ENCODE measurements at places on chromosomes 11 and 22.

DNA sequence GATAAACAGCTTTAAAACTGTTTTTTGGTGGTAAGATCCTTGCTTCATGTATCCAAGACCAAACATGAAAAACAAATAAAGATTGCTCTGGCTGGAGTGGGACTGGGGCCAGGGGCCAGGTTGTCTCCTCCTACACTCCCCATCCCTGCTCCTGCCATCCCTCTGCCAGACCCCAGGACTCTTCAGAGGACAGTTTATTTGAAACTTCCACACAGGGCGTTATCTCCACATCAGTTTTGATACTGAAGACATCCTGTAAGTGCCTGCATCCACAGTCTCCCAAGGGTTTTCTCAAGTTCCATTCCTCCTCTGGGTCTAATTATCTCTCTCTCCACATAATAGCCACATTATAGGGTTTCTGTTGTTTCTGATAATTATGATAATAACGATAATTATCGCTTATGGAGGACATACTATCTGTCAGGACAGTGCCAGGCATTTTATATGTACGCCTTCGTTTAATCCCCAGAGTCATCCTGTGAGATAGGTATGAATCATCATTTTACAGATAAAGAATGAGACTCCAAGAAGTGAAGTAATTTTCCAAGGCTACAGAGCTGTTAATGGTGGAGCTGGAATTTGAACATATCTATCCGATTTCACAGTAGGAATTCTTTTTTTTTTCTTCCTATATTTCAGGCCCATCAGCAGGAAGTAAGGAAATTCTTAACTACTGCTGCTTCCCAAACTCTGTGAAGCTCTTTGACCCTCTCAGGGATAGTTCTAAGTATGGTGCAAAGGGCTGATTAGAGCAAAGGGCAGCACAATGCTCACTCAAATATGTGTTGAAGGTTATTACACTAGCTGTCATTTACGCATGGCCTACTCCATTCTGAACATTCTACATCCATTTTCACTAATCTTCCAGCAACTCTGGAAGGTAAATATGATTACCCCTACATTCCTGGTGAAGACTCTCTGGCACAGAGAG is 488.0 kb upstream of the CCDC90B start:
- no peak for DNase-seq

GRCh38 chr11:115924744-115925567 is 420.7 kb upstream of the CADM1 start:
- no peak for DNase-seq

GRCh38 chr11:74460065-74460464 is 7.3 kb downstream of the KCNE3 start:
- DNase-seq, result no peak

DNA sequence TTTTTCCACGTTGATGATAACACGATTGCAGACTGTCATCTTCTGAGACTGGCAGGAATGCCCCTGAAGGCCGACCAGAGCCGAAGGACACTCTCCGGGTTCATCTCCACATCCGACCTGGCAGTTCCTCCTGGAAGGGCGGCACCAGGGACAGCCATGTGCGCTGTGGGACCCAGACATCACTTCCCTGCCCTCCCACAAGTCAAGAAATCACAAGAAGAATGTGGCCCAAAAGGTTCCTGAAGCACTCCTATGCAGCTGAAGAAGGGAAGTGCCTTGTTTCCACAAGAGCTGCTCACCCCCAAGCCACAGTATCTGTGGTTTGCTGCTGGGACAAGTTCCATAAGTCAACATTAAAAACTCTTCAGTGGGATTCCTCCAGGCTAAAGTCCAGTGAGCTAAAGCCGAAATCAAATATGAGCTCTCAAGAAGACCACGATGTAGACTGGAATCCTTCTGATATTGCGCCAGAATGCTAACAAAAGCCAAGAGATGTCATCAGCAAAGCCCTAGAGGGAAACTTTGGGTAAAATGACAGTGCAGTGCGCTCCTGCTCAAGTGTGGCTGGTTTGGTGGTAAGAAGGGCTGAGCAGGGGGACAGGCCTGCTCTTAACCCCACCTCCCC is 21.2 kb downstream of the PACSIN2 start:
- no peak for DNase-seq

DNA sequence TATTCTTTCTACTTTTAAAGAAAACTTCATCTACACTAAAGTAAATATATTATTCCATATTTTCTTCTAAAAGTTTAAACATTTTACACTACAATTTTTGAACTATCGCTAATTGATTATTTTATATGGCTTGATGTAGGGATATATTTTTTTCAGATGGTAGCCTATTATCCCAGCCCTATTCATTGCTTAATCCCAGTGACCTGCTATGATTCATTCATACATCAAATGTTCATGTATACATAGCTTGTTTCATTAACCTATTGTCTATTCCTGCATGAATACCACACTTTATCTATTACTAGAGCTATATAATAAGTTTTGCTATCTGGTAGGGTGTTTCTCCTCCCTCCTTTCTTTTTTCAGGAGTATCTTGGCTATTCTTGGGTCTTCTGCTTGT is 5.0 kb upstream of the ROBO4 start:
- DNase-seq, result no peak

GRCh38 chr11:62805961-62806441 is 761 bp upstream of the NXF1 start:
- DNase-seq, result no peak

DNA sequence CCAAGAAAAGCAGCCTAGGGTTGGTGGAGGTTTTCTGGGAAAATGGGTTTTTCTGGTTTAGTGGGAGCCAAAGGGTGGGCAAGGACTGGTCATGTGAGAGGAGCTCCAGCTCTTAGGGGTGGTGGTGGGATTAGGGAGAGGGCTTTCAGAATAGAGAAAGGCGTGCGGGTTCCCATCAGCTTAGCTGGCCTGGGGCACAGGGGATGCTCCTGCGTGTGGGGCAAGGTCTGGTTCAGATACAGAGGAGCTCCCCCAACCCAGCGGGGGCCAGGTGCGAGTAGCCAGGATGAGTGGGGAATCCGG is 644 bp downstream of the TMEM134 start:
- DNase-seq, result no peak

DNA sequence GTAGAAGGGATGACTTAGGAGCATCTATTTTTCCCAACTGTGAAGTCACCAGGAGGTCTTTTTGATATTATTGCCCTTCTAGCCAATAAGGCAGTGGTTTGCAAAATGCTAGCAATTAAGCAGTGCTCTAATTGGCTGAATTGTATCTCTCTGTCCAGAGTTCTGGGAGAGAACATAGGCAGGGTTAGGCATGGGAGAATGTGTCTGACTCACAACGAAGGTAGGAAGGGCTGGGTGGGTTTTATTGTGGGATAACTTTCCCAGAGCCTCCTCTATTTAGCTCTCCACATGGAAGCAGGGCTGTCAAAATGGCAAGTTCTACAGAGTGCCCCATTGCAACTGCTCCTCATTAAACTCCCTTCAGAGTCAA is 415.9 kb upstream of the CADM1 start:
- no peak for DNase-seq

DNA sequence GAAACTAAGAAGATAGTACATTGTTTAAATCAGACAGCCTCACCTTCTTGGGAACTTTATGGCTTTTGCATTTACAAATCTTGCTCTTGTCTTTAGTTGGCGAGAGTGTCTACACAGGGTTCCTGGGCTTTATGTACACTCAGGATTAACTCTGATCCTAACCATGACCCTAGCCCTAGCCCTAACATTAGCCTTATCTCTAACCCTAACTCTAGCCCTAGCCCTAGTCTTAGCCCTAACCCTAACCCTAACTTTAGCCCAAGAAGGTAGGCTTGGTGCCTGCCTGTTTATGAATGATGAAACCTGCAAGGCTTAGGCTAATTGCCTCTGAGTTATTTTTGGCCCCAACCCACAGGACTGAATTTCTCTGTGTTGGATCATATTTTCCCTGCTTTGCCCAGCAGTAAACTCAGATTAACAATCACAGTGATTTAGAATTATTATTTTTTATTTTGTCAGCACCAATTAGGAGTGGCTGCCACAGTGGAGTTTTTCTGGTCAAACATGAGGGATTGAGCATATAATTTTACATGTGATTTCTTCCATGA is 44.1 kb upstream of the OR9Q1 start:
- DNase-seq, result no peak

DNA sequence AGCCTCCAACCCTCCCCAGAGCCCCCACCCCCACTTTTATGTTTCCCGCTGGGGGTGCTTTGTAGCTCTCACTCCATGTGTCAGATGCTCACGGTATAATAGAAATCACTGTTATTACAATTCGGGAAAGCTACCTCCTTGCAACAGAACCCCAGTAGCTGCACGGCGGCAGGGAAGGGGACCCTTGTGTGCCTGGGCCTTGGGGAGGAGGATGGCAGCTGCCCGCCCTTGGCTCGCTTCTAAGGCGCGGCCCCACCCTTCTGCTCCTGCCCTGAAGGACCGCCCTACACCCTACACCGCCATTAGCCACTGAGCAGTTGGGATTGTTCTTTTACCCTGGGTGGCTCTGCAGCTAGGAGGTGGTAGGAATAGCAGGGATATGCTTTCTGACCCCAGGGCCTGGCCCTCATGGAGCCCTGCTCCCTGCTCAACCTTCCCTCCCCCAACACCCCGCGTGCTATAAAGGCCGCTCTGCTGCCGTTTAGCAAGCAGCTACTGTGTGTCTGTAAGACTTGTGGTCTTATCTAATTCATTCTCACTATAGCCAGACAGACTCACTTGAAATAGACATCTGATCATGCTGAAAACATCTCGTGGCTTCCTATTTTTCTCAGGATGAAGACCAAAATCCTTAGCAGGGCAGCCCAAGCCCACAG is 219.7 kb downstream of the CEP164 start:
- no peak for DNase-seq

DNA sequence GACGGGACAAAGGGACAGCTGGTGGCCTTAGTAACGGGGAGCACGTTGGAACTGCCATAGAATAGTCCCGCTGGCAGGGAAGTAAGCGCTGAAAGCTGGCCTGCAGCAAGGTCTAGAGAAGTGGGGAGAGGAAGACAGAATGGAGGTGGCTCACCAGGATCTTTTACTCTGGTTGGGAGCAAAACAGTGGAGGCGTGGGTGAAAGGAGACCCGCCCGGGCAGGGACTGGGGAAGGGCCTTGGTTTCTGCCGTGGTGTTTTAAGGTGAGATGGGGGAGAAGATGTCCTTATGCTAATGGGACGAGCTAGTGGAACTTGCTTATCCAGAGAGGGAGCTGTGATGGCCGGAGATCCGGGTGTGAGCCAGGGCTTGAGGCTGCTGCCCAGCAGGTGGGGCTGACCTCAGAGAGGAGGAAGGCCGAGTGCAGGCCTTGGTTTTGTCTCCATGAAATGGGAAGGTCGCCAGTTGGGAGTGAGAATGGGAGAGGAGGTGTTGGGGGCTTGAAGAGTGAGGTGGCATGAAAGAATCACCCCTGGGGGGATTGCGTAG is 56.4 kb upstream of the CTTN start:
- no peak for DNase-seq

DNA sequence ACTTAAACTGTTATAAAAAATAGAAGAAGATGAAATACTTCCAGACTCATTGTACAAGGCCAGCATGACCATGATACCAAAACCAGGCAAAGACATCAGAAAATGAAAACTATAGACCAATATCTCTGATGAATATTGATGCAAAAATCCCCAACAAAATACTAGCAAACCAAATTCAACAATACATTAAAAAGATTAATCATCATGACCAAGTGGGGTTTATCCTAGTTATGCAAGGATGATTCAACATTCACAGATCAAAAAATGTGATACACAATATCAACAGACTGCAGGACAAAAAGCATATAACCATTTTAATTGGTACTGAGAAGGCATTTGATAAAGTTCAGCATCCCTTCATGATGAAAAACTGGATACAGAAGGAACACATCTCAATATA is 824.5 kb upstream of the RAG2 start:
- DNase-seq, result no peak

GRCh38 chr22:21098099-21098671 is 52.4 kb downstream of the LRRC74B start:
- no peak for DNase-seq

DNA sequence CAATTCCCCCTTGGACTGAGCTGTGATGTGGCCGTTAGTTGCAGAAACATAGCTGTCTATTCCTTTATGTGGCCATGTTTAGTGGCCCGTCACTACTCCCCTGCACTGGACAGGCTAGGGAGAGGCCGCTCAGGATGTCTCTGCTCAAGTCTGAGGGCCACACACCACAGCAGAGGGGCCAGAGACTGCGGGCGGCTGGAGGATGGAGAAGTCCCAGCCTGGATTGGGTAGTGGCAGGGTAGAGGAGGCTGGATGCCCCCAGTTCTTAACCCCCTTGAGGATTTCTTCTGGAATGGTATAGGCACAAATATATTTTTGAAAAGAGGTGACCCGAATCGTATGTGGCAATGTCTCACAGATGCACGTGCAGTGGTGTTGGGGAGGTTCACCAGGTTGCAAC is 116.4 kb upstream of the B3GAT1 start:
- DNase-seq, result no peak

- no peak for DNase-seq
Observed at GRCh38 chr11:131458421-131458820, 88.0 kb downstream of the NTM start.

DNA sequence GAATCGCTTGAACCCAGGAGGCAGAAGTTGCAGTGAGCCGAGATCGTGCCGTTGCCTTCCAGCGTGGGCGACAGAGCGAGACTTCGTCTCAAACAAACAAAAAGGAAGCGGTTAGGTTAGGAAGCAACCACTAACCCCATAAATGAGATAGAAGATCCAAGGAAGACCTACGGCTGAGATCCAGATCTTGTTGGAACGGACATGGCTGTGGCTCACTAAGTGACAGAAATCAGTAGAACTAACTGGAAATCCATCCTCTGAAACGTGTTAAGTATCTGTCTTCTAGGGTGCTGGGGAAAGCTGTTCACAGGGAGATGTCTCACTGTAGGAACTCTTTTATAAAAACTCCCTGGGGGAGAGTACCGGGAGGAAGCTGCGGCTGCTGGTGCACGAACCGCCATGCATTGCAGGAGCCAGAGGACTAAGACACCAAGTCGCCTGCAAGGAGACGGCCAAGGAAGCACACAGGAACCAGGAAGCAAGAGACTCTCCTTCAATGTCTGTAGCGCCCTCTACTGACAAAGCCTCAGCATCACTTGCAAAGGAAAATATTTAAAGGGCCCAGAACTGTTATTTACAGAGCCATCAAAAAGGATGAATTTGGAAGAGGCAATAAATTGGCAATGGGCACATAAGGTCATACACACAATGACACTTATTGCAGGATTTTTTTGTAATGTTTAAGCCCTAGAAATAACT is 16.9 kb upstream of the SPTY2D1 start:
- peak; percentile 56 for DNase-seq

GRCh38 chr11:73048446-73048845 is 93.7 kb downstream of the FCHSD2 start:
- no peak for DNase-seq

GRCh38 chr11:71472357-71472885 is 19.4 kb downstream of the NADSYN1 start:
- DNase-seq, result no peak

- DNase-seq, result no peak
Observed at GRCh38 chr11:85823816-85824215, 12.9 kb upstream of the SYTL2 start.

DNA sequence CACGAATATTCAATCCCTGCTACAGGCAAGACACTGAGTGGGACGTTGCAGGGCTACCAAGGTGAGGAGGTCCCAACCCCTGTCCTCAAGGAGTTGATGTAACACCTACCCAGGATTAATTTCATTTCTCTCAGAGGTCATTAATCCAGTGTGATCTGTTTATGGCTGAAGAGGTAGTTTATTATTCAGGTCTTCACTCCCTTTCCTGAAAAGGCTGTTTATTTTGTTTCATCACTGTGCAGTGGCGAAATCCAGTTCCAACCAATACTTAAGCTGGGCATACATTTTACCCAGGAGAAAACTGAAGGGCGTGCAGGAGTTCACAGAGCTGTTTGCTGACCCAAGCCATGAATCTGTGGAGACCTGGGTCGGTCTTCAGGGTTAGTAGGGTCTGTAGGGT is 2.7 kb upstream of the PTPRJ start:
- DNase-seq, result no peak

- DNase-seq, result no peak
Observed at GRCh38 chr11:121206810-121207209, 85.8 kb upstream of the SC5D start.

Data from SK-N-MC (cell line).